ENCODE measurements at places on chromosomes 16 and 17. TPM values are rescaled to one million over a fixed set of nuclear protein-coding genes. Genes with fewer than 3 reads are reported as not detected.

TBC1D28 gene
- total RNA-seq: not detected

CASKIN1 gene
- 0.67 TPM for total RNA-seq

NLRC5 gene
- total RNA-seq: 5.6 TPM

POLG2 gene
- total RNA-seq: 18.6 TPM

LRRC75A gene
- total RNA-seq: 0.89 TPM

ROGDI gene
- 10.8 TPM for total RNA-seq

TMEM88 gene
- 0.96 TPM for total RNA-seq

WFDC1 gene
- total RNA-seq: not detected

Data from A549 treated with DMSO at 1 μM for 4 hours (cell line).